ENCODE measurements at places on chromosomes 13 and 19.
A peak's percentile ranks its signal among the peaks of the same experiment; 100 is the strongest.

DNA sequence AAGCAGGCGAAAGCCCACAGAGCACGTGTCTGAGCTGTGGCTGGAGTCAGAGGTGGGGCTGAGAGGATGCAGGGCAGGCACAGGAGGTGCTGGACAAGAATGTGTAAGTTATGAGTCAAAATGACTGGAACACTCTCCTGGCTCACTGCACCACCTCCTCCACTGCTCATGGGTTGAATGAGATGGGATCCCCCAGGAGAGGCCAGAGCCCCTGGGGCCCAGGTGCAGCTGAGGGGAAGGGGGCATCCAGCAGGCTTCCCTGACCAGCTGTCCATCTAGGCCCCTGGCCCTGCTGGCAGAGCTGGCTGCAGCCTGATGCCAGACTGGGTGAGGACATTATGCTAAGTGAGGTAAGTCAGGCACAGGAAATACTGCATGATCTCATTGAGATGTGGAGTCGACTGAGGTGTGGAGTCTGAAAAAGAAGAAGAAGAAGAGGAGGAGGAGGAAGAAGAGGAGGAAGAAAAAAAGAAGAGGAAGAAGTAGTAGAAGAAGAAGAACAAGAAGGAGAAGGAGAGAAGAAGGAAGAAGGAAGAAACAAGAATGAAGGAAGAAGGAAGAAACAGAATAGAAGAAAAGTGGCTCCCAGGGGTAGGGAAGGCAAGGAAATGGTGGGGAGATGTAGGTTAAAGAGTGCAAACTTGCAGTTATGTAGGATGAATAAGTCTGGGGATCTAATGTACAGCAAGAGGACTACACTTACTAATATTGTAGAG lies 747.4 kb downstream of the UQCRFS1 start:
- DNase-seq = no peak

GRCh38 chr19:38946229-38947010 lies 15.7 kb downstream of the MRPS12 start:
- no peak for DNase-seq

GRCh38 chr19:12295191-12295590 lies 508 bp upstream of the ZNF44 start:
- DNase-seq = no peak

- peak; percentile 58 for DNase-seq
Observed at GRCh38 chr19:38877781-38878574, at the start of gene RINL. Gene RINL, minus strand, starts transcription at chr19:38878275. Its CDS starts 1,533 bp downstream, at chr19:38876742.

GRCh38 chr19:40219721-40220276 lies 1.6 kb upstream of the TTC9B start:
- DNase-seq = peak; percentile 7

DNA sequence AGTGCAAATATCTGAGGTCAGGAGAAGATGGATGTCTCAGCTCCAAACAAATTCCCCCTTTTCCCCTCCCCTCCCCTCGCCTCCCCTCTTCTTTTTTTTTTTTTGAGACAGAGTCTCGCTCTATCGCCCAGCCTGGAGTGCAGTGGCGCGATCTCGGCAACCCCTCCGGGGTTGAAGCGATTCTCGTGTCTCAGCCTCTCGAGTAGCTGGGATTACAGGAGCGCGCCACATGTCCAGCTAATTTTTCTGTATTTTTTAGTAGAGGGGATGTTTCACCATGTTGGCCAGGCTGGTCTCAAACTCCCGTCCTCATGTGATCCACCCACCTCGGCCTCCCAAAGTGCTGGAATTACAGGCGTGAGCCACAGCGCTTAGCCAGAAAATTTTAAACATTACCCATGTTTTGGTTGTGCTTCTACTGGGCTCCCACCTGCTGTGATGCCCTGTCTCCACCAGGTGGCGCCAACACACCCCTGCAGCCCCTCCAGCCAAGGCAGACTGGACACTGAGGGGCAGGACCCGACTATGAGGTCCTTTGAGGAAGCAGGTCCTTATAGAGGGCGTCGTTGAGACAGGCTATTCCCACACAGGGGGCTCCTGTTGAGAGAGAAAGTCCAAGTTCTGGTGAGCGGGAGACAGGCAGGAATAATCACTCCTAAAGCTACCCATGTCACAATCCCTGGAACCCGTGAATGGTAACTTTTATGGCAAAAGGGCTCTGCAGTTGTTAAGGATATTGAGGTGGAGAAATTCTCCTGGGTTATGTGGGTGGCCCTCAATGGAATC lies 6.3 kb downstream of the ERICH4 start:
- DNase-seq = peak; percentile 64

DNA sequence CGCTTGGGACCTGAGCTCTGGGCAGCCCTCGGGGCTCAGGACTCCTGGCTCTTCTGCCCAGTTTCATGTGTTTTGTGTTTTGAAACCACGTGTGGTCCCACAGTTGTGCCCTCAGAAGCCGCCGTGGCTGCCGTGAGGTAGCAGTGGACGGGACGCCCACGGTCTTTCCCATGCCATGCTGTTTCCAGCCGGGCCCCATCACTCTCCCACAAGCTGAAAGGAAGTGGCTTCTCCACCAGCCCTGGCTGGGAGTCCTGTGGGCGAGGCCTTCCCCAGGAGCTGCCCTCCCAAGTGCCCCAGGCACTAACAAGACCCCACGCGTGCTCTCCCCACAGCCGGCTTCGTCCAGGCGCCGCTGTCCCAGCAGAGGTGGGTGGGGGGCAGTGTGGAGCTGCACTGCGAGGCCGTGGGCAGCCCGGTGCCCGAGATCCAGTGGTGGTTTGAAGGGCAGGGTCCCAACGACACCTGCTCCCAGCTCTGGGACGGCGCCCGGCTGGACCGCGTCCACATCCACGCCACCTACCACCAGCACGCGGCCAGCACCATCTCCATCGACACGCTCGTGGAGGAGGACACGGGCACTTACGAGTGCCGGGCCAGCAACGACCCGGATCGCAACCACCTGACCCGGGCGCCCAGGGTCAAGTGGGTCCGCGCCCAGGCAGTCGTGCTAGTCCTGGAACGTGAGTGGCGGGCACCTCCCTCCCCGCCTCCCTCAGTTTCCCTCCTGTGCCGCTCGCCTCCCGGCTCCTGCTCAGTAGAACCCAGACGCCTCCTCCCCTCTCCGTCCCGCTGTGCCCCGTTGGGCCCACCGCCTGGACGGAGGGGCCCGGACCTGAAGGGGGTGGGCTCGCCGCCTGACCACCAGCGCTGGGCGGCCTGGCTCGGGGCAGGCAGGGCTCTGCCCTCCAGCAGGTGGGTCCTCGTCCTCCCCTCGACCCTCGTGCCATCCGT lies 5.3 kb downstream of the BSG start:
- no peak for DNase-seq

- DNase-seq = no peak
Observed at GRCh38 chr13:103009051-103009840, 57.0 kb downstream of the SLC10A2 start.

DNA sequence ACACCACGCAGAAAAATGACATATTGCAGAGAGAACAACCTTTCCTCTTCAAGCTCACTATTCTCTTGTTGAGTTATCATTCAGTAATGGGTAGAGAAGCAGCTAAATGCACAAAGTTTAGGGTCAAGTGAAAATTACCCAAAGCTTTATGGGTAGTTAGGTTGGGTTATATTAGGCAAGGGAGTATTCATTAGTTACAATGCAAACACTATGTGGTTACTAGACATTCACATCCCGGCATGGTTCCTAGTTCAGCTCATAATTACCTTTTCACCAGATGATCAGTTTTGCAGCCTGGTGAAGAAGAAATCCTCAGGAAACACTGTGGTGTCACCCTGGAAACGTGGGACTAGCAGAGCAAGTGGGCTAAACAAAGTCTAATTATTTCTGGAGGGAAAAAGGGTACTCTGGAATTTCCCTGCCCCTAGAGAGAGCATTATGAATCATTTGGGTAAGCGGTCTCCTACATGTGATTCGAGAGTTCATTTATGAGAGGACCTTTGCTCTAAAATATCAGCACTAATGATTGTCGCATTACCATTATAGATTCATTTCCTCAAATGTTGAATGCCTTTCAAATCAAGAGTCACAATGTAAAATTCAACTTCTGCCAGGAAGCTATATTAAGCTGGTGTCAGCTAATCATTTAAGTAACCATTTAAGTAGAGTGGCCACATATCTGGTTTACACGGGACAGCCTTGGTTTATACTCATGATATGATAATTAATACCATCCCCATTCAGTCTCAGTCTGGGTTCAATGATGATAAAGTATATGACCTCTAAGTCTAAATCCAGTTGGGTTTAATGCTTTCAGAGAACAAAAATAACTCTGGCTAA lies 1208.0 kb downstream of the DIAPH3 start:
- no peak for DNase-seq

GRCh38 chr19:8403098-8403819 lies 9.8 kb upstream of the MARCHF2 start:
- DNase-seq = no peak

DNA sequence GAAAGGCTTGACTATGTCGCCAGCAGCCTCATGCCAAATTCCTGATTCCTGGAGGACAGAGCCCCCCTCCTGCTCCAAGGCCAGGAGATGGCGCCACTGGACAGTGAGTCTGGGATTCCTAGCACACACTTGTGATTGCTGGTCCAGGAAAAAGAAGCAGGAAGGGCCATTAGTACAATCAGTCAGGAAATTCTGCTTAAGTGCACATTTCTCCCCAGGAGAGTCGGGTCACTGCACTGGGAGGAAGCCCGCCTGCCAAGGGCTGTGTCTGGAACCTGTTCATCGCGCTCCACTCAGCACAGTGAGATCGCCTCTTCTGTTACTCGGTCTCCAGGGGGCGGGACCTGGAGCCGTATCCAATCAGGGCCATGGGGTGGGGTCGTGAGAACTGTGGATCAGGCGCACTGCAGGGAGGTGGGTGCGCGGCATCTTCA lies 65.1 kb downstream of the ZNF823 start:
- DNase-seq = peak; percentile 3

DNA sequence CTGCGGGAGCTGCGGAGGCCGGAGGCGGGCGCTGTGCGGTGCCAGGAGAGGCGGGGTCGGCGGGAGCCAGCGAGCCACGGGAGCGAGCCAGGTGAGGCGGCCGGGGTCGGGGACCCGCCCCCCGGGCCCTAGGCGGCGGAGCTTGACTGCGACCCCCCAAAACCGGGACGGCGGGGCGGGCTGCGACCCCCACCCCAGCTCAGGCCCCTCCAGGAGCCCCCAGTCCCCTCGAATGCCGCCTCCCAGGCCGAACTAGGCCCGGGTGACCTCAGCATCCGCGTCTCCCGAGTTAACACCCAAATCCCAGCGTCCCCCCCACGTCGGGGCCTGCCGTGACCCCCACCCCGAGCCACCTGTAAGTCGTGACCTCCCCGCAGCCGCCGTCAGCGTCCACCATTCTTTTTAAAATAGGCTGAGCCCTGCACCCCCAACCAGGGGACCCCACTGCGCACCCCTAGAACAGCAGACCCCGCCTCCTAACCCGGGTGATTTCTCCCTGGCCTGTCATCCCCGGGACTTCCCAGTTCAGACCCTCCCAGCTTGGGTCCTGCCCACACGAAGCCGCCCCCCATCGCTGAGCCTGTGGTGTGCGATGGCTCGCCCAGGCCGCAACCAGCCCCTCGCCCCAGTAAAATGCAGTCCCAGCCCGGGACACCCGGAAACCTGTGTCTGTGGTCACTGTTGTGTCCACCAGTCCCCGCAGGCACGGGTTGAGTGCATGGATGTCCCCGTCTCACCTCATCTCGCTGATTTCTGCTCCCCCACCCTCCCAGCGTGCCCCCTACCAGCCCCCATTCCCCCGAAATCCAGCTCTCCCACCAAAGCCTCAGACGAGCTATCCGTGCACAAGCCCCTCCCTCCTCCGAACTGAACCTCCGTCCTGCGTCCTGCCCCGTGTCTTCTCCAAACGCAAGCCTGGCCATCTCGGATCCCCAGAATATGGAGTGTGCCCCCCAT lies 551 bp downstream of the FZR1 start:
- peak; percentile 50 for DNase-seq

- no peak for DNase-seq
Observed at GRCh38 chr19:49954933-49955332, 6.0 kb downstream of the SIGLEC11 start.

- no peak for DNase-seq
Observed at GRCh38 chr19:30593975-30594745, 222.0 kb downstream of the ZNF536 start.
